ENCODE measurements at places on chromosomes 7 and 10.

GRCh38 chr10:44116474-44116873 is 268.4 kb downstream of the CXCL12 start:
- DNase-seq, result no peak

DNA sequence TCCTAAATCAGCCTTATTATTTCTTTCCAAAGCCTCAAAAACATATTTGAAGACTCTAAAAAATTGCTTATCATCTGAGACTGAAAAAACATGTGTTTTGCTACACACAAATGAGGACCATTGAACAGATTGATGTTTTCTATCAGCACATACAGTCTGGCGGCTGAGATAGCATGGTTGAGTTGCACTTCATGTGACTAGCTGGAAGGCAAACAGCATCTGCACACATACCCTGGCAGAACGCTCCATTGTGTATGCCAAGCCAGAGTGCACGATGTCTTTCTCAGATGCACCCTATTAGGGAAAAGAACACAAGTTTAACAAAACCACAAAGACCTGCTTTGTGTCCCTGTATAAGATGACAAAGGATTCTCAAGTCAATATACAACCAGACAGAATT is 33.0 kb downstream of the FAM25A start:
- DNase-seq, result no peak

DNA sequence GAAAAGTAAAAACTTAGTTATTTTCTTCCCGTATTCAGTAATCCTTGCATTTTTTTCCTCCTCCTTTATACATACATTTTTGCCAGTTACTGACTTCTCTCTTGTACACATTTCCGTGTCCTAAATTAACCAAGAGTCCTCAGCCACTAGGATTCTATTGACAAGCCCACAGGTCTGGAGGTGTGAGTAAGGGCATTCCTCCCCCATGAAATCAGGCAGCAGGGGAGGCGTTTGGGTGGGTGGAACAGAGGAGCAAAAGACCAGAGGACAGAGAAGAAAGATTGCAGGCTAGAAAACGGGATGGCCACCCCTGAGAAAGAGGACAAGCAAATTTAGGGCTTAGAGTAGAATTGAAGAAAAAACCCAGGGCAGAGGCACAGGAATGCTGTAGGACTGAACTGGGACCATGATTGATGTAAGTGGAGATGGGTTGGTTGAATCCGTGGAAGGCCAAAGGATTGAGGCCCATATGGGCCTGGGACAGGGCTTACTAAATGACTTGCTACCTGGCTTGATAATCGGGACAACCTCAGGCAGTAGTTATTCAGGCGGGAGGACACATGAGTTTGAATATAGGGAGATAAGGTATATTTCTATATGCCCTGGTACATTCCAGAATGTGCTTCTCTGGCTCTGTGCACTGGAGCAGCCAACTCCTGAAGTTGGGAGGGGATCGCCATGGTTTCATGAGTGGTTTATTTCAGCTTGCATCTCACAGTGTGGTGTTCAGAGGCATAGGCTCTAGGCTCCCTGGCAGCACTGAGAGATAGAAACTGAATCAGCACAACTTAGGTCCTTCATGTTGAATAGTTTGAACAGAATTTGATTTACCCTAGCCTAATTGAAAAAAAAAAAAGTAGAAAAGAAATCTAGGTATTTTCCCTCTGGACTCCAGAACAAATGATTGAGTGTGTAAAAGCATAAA is 28.0 kb downstream of the IKZF1 start:
- DNase-seq, result no peak

DNA sequence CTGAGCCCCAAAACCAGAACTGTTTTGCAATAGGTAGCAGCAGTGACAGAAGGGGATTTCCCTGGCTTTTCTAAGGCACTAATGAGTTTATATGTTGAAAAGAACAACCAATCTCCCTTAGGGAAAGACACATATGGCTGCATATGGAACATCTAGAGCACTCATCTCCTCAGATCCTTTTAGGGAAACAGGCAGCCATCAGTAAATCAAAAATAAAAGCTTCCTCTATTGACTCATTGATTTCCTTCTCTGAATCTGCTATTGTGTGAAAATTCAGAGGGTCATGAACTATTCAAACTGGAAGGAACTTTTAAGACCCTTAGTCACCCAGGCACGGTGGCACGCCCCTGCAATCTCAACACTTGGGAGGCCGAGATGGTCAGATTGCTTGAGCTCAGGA is 110.9 kb upstream of the NANOS1 start:
- DNase-seq, result no peak

- no peak for DNase-seq
Observed at GRCh38 chr10:23081891-23082290, 13.5 kb upstream of the MSRB2 start.

DNA sequence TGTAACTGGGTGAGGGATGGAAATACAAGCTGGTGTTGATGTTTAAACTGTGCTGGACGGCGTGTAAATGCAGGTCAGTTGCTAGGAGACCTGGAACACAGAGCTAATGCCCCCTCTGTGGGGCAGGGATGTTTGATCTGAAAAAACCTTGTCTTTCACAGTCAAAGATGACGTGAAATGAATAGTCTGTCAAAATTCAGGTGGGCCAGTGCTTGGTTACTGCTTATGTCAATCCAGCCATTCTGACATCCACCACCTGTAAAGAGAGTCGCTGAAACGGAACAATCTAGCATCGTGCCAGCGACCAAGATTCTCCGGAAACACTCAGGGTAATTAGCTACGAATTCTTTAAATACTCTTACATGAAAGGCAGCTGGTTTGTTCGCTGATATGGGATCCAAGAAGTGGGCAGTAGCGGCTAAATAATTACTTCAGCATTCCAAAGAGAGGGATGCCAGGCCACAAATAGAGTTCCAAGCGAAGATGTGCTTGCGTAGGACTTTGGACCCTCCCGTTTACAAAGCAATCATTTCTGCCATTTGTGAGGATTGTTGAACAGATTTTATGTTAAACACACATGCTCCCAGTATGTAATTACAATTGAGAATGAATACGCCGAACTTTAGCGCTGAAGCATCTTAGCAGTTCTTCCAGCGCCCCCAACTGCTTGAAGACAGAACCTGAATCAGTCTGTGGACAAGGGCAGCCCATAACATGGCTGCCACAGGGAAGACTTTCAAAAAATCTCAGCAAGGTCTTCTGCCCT is 7.3 kb upstream of the ASB4 start:
- DNase-seq, result no peak

DNA sequence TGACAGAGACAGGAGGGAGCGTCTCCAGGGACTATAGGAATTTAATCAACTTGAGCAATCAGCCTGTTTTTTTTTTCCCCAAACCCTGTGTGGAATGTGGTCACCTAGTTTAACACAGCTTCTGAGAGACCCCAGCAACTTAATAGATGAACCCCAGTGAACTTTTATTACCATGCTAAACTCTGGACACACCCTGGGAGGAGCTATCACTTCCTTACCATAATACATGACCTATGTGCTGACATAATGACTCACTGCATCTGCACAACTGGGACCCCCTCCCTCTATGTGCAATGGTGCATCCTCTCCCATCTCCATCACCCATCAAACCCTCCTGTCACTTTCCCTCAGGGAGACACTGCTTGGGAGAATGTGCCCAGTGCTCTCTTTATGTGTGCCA is 83.7 kb downstream of the EPC1 start:
- no peak for DNase-seq

- DNase-seq, result no peak
Observed at GRCh38 chr10:91424016-91424415, 13.9 kb downstream of the HECTD2 start.

DNA sequence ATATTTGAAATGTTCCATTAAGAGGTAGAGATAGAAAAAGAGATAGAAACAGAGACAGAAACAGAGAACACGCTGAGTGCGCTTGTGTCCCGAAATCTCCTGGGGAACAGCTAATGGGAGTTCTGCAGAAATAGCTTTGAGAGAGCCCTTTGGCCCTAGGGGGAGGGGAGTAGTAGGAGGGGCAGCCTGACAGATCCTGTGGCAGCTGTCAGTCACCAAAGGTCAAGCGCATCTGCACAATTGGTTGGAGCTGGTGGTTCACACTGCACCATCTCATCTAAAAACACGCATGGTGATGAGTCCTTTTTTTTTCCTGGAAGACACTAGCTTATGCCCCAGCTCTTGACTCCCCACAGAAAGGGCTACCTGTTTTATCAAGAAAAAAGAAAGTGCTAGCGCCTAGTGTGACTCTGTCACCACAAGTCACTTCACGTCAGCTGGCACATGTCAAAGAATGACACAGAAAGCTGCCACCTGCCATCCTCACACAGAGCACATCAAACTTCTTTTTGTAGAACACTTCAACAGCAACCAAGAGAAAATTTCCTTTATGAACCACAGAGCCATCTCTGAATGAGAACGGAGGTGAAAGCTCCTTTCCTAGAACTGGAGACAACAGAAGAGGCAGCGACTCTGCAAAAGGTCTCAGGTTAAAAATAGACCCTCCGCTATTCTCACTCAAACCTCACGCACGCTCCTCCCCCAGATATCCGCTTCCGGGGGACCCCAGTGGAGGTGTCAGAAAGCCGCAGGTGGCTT is 125.7 kb downstream of the GFRA1 start:
- DNase-seq, result peak; percentile 68

DNA sequence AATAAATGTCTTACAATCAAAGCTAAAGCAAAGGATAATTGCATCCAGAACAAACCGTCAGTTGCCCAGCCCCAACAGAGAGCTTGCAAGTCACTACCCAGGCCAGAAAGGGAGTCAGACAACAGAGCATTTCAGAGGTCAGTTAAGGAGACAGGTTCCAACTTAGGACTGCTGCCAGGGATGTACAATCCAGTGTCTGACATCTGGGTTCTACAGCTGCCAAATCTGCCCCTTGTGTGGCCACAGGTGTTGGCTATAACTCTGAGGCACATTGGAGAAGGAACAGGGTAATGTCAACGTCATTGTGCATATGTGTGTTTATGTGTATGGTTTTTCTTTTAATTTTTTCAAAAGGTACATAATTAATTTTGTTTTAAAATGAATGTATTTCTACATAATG is 85.2 kb upstream of the GLCCI1 start:
- no peak for DNase-seq

DNA sequence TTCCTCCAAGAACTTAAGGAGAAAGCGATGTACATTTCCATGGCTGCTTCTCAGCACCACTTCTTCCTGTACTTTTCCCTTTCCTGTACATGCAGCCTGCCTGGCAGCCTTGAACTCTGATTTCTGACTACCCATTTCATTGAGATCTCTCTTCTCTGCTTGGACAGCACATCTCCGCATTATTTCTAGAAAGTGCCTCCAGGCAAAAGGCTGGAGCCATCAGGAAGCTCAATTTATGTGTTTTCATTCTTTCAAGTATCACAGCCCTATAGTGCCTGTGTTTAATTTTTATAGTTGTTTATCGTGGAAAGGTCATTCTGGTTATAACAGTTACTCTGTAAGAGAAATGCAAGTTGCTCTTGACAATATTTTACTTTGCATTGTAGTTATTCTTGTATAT is 688.0 kb upstream of the ANKRD30A start:
- DNase-seq, result no peak

DNA sequence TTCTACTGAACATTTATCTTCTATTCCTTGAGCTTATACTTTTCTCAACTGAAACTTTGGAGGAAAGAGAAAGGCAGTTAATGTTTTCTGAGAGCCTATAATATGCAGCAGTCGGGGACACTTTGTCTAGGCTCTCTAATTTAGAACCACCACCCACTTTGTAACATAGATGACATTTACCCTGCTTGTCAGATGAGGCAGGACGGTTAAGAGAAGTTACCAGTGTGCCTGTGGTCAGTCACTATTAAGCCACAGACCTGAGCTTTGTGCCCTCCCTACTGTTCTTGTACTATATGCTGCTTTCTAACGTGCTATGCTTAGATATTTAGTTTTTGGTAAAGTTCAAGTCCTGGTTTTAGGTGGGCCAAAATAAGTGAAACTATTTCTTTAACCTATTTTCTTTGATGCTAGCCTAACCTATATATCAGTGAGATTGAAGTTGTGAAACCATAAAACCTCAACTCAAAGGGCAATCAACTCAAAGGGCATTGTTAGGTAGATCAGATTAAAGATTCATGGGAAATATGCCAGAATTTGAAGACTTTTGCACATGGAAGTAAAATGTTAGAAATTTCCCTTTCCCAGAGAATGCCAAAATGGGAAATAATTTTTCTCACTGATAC is 156.5 kb upstream of the AGR3 start:
- no peak for DNase-seq

GRCh38 chr10:93921338-93921737 is 27.6 kb downstream of the SLC35G1 start:
- DNase-seq, result no peak

DNA sequence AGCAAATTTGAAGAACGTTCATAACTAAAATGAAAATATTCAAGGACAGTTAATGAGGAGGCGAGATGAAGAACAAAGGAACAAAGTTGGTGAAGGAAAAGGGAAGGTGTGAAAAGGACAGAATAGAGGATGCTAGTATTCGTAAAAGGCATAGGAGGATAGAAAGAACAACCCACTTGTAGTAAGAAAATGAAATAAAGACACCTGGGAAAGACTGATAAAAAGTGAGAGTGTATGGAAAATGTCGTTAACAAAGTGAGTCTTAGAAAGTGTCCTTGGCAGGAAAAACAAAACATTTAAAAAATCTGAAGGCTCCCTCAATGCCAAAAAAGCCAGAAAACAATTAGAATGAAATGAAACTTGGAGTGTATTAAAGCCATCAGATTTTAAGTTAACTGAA is 29.6 kb upstream of the ZC3HAV1 start:
- no peak for DNase-seq

- DNase-seq, result no peak
Observed at GRCh38 chr10:105062951-105063350, 421.9 kb downstream of the SORCS3 start.

- no peak for DNase-seq
Observed at GRCh38 chr7:41955893-41956675, 253.2 kb upstream of the INHBA start.

GRCh38 chr7:68176974-68177373 is 1180.3 kb downstream of the TYW1 start:
- peak; percentile 32 for DNase-seq

- DNase-seq, result no peak
Observed at GRCh38 chr7:110885474-110885873, 205.5 kb upstream of the LRRN3 start.

DNA sequence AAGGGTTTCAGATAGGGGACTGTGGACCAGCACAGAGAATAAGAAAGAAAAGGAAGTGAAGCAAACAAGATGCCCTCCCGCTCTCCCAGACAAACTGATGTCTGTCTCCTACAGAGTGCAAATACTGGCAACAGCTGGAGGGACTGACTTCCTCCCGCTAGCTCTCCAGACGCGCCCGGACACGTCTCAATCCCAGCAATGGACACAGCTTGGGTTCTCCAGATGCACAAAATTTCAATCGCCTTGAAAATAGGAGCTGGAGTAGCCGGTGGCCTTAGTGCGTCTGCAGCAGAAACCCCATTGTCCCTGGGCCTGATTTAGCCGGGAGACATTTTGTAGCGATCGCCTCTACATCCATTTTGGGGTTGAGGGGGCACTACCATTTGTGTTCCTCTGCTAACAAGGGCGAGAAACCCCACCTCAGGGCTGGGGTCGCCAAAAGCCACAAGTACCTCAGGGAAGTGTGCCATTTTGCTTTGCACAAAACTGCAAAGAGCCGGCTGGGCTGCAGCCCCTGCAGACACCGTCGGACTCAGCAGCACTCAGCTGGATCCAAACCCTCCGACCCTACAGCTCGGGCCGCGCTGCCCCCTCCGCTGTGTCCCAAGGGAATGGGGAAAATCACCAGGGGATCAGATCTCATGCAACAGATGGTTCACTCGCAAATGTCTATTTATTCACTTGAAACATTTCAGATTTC is 5.9 kb downstream of the CPA2 start:
- no peak for DNase-seq
